ENCODE measurements at places on chromosomes 1 and 21. TPM values are rescaled to one million over a fixed set of nuclear protein-coding genes. Genes with fewer than 3 reads are reported as not detected.

- ATAC-seq: no peak
These were observed 23.7 kb downstream of the WARS2 start for GRCh38 chr1:119116725-119117124.

- ATAC-seq: no peak
These were observed 39.7 kb upstream of the MAP10 start for GRCh38 chr1:232765542-232765941.

DNA sequence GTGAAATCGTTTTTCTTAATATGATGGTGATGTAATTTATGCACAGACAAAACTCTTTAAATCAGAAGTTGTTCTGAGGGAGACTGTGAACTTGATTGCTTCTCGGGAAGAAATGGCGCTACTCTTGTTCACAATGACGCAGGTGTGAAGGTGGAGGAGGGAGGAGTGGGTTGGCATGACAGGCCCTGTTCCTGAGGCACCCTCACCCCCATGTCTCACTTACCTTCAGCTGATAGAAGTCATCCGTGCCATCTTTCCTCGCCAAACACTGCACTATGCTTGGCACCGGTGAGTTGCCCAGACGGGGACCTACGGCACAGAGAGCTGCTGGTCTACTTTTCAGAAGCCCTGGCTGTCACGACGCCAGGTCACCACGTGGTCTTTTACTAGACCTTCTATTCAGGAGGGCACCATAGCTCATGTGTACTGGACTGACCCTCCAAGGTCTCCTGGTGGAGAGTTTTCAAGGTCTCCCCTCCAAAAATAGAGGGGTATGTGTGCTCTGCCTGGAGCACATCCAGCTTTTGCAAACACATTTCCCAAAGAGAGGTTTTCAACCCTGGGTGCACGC, 27.1 kb downstream of the STK40 start:
- ATAC-seq: no peak

Gene CRNN
- total RNA-seq: 103 TPM

Gene GPATCH4
- total RNA-seq: 24.4 TPM

DNA sequence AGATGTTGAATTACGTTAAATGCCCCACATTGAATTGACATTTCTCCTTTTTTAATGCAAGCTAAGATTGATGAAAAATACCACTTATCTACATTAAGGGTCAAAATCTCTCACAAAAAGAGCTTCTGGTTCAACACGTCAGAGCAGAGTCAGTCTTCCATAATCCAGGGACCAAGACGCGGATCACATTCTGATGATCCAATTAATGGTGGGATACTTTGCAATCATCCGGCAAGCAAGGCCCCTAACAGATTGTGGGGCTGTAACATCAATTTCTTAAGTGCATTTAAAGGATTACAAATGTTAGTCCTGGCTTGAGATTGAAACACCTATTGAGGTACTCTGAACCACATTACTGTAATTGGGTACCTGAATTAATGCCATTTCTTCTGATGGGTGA, 120.2 kb upstream of the ESRRG start:
- no peak for ATAC-seq

Gene PLA2G2C
- total RNA-seq: 0.81 TPM

- ATAC-seq: no peak
These were observed 85.1 kb downstream of the MTR start for GRCh38 chr1:236880209-236880608.

- ATAC-seq: no peak
These were observed 45.0 kb upstream of the DAB1 start for GRCh38 chr1:57468641-57469523.

- ATAC-seq: no peak
These were observed 150.3 kb downstream of the EDEM3 start for GRCh38 chr1:184604152-184604900.

- ATAC-seq: peak; percentile 64
These were observed 140.8 kb upstream of the RAB4A start for GRCh38 chr1:229130028-229130668.

DNA sequence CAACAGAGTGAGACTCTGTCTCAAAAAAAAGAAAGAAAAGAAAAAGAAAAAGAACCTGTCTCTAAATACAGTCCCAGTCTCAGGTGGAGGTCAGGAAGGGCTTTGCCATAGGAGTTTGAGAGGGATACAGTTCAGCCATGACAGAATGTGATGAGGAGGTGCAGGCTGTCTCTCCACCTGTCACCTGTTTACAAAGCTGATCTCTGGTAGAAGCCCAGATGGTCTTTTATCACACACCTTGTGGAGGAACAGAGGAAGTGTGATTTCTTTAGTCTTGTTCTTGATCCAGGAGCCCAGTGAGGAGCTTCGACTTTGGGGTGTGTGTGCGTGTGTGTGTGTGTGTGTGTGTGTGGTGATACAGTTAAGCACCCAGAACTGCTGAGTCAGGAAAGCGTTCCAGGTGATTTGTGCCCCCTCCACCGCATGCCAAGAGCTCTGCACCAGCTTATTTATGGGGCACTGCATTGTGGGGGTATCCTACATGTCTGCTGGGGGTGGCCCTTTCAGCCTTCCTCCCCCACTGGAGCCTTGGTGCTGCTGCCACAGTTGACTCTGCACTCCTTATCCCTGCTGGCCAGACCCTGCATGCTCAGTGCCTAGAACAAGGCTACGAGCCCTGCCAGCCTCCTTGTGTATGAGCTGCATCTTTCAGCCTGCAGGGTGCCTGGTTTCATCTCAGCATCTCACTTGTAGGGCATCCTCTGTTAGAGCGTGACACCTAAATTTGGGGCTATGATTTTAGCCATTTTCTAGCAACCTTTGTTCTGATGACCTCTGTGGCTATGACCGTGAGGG, 19.3 kb downstream of the DOP1B start:
- no peak for ATAC-seq

DNA sequence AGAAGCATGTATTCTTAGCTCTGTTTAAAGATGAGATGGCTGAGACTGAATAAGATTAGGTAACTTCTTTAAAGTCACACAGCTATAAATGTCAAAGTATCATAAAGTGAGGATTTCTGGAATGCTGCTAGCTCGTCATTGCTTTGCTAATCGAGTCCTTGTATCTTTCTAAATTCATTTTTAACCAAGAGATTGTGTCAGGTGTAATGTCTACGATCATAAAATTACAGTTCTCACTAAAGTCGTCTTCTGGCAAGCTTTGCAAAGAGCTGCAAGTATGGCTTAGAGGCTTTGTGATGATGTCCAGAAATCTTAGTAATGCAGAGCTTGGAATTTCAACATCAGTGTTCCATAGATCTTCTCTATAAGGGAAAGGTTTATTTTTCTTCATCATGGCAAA, 569.8 kb downstream of the LMO4 start:
- ATAC-seq: no peak

GRCh38 chr1:16090076-16090826, 16.8 kb upstream of the FAM131C start:
- no peak for ATAC-seq

DNA sequence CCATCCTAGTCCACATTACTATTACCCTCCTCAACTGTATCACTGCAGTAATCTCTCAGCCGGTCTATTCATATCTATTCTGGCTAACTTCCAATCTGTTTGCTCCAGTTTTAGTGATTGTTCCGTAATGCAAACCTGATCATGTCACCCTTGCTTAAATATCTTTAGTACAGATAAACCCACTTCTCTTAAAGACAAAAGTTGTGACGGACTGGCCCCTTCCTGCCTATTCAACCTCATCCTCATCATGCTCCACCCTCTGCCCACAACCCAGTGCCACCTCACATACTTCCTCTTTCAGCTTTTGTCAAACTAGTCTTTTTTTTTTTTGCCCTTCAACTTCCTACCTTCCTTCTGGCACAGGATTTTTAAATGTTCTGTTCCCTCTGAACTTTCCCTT, 2.8 kb upstream of the C1orf162 start:
- peak; percentile 66 for ATAC-seq

DNA sequence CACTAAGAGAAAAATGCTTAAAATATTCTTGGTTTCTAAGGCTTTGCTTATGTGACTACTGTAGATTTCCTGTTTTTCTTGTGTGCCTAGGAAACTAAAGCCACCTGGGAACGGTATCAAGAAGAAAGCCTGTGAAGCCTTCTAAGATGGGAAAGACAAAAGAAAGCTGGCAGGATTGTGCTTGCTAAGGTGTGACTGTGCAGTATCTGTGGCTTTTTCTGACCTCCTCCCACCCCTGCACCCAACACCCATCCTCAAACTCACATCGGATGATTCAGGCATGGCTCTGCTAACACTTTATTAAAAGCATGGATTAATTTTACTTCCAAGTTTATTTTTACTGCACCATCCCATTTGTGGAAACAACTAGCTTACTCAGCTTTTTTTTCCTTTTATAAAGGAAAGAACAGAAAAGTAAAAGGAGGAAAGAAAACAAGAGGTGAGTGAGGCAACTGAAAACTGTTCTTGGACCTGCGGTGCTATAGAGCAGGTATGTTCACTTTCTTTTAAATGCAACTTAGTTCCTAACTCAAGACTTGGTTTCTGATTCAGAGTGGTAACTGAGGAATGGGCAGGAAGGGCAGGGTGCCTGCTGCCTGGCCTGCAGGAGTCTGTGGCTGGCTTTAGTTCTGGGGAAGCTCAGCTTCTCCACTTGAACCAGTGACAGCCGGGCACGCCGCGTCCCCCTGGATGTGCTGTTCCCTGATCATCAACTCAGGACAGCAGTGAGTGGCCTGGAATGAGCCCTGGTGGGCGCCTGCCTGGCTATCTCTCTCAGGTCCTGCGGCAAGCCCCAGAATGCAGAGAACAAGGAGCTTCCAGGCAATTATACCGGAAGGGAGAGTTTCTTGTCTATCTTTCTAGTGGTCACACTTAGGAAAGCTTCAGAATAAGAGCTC, at the start of gene GBP6:
GBP6 (plus strand) TSS at position 422 of the 899 bp plus-strand sequence. CDS start 4,493 bp downstream, outside the sequence.
- no peak for ATAC-seq

- ATAC-seq: no peak
These were observed 18.8 kb upstream of the ZNF281 start for GRCh38 chr1:200428482-200429205.

- ATAC-seq: no peak
These were observed 249.6 kb downstream of the PRDM2 start for GRCh38 chr1:13949546-13949945.

GRCh38 chr1:2208309-2209239, 14.0 kb upstream of the FAAP20 start:
- peak; percentile 6 for ATAC-seq

Gene OR2AK2
- not detected for total RNA-seq

DNA sequence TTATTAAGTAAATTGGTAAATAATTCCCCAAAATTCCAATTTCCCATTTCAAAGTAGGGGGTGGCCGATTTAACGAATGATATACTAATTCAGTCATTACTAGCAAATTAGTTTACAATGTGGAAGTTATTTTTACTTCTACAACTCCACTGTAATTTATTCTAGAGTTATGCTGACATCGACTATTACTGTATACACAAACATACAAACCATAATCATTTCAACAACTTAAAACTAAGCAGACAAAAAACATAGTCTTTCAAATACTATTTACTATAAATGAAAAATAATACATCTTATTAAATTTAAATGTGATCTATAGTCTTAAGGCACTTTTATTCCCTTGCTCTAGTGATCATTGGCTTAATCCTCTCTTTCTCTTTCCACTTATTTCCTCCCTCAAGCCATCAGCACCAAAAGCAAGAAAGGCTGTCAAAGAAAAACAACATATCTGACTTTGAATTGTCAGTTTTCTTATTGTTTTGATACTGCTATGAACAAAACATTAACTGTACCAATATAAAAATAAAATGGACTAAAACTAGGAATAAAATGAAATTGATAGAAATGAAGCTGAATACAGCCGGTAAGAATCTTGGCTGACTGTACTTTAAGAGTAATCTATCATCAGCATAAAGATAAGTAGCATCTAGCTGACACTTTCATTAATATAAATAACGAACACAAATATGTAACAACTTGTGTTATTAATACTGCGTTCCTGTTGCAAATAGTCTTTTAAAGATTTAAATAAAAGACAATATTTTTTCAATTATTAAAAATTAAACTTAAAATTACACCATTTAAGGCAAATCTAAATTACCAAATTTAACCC, 4.1 kb downstream of the CDC42BPA start:
- ATAC-seq: no peak

DNA sequence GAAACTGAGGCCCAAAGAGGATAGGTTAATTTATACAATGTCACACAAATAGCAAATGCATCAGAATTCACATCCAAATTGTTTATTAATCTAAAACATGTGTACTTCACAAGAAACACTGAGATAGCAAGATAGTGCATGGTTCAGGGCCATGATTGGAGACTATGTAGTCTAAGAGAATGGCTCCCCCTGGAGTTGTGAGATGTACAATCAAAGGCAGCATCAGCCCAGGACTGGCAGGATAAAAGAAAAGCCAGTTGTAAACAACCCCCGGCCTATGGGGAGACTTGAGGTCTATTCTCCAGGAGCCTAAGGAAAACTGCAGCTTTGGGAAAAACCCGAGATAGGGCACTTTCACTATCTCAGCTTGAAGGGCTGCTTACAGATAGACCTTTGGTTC, 511.0 kb downstream of the OMA1 start:
- ATAC-seq: no peak

DNA sequence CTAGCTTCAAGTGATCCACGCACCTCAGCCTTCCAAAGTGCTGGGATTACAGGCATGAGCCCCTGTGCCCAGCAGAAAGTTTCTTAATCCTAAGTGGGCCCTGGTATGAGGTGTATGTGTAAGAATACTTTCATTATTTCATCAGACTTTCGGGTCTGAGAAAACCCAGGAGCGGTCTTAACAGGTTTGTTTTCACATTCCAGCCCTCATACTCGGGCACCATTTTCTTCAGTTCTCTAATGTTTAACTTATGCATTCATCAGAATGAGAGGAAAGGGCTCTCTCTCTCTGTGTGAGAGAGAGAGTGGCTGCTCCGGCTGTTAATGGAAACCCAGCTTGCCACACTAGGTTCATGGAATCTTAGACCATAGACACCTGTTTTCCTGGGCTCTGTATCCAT, 4.2 kb upstream of the PADI1 start:
- no peak for ATAC-seq

- no peak for ATAC-seq
These were observed 1071.9 kb upstream of the TMPRSS15 start for GRCh38 chr21:19475525-19475924.

Gene CHRNB2
- 0.13 TPM for total RNA-seq

DNA sequence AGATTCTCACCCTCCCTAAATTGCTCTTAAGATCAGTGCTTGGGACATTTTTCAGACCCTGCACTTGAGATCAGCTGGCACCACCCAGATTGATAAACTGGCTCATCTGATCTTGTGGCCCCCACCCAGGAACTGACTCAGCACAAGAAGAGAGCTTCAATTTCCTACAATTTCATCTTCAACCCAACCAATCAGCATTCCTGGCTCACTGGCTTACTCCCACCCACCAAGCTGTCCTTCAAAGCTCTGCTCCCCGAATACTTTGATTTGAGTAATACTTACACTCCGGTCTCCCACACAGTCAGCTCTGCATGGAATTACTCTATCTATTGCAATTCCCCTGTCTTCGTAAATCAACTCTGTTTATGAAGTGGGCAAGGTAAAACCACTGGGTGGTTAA, 461.9 kb upstream of the RGS18 start:
- ATAC-seq: no peak

Gene AVPR1B
- not detected for total RNA-seq

Gene AK4
- 39.6 TPM for total RNA-seq

Gene HAX1
- total RNA-seq: 121 TPM

GRCh38 chr1:181482521-181483284, 614 bp upstream of the CACNA1E start:
- peak; percentile 27 for ATAC-seq

All from gastroesophageal sphincter (tissue), 4 donors.